CD14-positive monocyte (primary cell): ENCODE measurements at places on chromosomes 7 and 10.
A peak's percentile ranks its signal among the peaks of the same experiment; 100 is the strongest.

DNA sequence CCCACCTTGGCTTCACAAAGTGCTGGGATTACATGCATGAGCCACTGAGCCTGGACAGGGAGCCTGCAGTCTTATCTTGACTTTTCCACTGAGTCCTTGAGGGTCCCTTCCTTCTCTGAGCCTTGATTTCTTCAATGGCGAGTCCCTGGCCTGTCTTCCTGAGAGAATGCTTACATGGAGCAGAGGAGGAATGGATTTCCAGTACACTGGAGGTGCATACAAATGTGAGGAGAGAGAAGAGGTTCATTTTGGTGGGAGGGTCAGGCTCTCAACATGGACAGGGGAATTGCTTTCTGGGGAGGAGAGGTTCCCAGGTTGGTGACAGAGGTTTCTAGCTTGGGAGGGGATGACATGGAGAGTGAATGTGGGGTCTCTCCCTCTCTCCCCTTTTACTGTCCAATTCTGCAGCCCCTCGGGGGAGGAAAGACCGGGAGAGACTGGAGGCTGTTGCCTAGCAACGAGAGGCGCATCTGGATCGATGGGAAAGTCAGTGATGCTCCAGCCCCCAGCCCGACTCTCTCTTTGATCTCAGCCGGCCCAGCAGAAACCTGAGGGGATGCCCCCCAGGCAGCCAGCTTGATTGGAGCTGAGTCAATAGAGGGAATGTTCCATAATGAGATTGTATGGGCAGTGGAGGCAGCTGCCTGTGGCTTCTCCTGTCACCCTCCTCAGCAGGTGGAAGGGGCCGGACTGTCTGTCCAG is 14.8 kb downstream of the SRRM3 start:
- no peak for DNase-seq

- DNase-seq: peak; percentile 52
Measured at GRCh38 chr7:27364344-27364758, 121.7 kb downstream of the EVX1 start.

- DNase-seq: no peak
Measured at GRCh38 chr7:51021906-51022570, 239.3 kb upstream of the GRB10 start.

- no peak for DNase-seq
Measured at GRCh38 chr10:7853890-7854289, 35.6 kb downstream of the TAF3 start.

- DNase-seq: no peak
Measured at GRCh38 chr7:138943061-138943460, 38.1 kb downstream of the KIAA1549 start.

GRCh38 chr7:127690806-127691205 is 38.8 kb downstream of the SND1 start:
- DNase-seq: no peak

DNA sequence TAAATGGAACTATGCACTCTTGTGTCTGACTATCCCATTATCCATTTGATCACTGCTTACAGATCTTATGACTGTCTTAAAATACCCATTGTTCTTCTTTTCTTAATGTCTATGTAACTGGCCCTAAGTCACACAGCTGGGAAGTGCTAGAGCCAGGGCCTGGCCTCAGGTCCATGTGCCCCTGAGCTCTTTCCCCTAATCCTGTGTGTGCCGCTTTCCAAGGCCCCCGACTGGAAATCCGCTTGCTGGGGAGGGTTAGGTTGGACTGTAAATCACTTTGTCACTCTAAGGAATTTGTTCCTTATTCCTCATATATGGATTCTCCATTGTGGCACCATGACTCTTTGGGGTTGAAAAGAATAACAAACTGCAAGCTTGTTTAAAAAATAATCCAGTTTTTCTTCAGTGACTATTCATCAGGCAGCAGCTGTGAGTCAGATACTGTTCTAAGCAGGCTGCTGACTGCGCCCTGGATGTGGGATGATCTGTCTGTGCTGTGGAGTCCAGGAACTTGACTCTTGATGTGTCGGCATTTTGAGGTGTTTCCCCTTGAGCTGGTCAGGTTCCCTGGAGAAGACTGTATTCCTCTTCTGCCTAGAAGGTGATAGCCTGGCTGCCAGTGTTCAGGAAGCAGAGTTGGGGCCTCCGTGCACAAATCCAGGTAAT is 236.3 kb downstream of the SDK1 start:
- DNase-seq: no peak

DNA sequence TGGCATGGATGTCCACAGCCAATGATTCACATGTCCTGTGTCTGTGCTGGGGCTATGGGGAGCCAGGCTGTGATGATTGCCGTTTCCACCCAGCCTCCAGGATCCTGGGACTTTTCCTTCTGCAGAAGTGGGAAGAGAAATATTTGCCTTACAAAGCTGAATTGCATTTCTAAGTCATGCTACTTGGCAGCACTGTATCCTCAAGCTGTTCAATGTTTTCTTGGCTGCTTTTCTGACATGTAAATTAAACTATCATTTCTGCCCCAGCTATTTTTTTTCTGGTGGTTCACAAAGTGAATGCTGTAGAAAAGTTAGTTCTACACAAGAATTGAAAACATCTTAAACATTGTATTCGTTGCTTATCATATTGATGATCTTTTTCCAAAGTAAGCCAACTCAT is 51.9 kb upstream of the TCERG1L start:
- no peak for DNase-seq

DNA sequence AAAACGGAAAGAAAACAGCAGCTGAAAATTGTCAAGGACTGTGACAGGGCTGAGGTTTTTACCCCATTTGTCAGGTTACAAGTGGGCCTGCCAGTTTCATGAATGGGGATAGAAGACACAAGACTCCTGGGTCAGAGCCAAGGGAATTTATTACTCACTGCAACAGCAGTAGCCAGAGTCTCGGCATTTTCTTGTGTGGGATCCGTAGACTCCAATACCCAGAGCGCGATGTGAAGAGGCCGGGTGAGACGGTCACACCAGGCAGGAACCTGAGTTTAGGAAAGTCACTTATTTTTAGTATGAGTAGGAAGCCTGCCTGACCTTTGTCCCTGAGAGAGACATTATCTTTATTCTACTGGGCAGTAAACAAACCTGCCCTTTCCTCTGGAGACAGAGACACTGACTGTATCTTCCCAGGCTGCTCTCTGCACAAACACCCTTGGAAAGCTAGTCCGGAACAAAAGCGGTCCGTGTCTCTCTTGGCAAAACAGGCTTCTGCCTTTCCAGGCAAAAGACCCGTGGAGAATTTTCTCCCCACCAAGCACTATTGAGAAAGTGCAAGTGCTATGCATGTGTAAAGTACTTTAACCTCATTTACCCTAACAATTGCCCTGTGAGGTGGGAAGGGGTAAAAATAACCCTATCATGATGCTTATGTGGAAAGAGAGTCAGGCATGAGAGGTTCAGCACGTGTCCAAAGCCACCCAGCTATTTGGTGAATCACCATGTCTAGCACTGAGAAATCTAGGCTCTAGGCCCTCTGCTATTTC is 58.4 kb downstream of the JCAD start:
- no peak for DNase-seq

GRCh38 chr7:75905785-75906604 is 9.0 kb upstream of the POR start:
- peak; percentile 94 for DNase-seq

DNA sequence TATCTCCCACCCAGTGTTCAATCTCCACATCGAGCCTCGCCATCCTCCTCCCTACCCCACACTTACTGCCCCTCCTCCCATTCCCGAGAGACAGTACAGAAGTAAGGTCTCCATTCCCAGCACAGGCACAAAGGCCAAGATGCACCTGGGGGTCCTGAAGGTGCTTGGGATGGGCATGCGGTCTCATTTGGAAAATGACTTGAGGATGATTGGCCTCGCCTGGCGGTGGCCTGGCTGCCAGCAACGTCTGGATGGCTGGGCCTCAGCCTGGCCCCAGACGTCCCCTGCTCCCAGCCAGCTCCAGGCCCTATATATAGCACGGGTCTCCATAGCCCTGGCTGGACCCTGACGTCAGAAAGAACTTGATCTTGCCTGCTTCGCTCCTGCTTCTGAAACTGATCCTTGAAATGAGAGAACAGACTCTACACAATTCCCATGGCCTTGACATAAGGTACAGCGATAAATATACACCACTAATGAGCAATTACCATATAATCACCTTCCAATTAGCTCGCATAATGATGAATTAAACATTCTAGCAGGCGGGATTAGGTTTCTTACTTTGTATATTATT is 11.8 kb downstream of the EMX2 start:
- no peak for DNase-seq

- no peak for DNase-seq
Measured at GRCh38 chr10:31765541-31765940, 163.1 kb downstream of the ARHGAP12 start.

GRCh38 chr7:42102301-42102700 is 134.7 kb downstream of the GLI3 start:
- no peak for DNase-seq
